Suppressor macrophage treated with lipopolysaccharide for 4 hours (primary cell): ENCODE measurements at places on chromosomes 7 and 10.

- no peak for DNase-seq
Observed at GRCh38 chr7:128889121-128889520, 21.4 kb downstream of the KCP start.

GRCh38 chr10:25842146-25842545, 91.9 kb upstream of the MYO3A start:
- DNase-seq, result no peak

DNA sequence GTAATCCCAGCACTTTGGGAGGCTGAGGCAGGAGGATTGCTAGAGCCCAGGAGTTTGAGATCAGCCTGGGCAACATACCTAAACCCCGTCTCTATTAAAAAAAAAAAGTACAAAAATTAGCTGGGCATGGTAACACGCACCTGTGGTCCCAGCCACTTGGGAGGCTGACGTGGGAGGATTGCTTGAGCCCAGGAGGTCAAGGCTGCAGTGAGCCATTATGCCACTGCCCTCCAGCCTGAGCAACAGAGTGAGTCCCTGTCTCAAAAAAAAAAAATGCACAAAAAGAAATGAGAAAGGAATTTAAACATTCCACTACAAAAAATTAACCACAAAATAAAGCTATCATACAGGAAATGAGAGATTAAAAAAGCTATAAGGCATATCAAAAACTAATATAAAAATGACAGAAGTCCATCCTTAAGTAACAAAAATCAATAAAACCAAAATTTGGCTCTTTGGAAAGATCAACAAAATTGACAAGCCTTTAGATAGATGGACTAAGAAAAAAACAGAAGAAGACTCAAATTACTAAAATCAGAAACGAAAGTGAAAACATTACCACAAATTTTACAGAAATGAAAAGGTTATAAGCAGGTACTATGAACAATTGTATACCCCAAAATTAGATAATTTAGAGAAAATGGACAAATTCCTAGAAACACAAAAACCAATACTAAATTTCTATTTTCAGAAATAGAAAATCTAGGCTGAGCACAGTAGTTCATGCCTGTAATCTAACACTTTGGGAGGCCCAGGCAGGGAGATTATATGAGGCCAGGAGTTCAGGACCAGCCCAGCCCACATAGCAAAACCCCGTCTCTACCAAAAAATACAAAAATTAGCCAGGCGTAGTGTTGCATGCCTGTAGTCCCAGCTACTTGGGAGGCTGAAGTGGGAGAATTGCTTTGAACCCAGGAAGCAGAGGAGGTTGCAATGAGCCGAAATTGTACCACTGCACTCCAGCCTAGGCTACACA, 42.4 kb upstream of the NANOS1 start:
- DNase-seq, result no peak

GRCh38 chr7:113004726-113005454, 81.7 kb downstream of the GPR85 start:
- DNase-seq, result no peak

- peak; percentile 61 for DNase-seq
Observed at GRCh38 chr7:135147341-135147898, 452 bp upstream of the TMEM140 start.

GRCh38 chr10:64731016-64731415, 1209.8 kb downstream of the REEP3 start:
- no peak for DNase-seq

- DNase-seq, result no peak
Observed at GRCh38 chr10:10910634-10911033, 107.0 kb upstream of the CELF2 start.
